Aorta (tissue), 5 donors: ENCODE measurements at places on chromosomes 4 and X. TPM values are rescaled to one million over a fixed set of nuclear protein-coding genes. Genes with fewer than 3 reads are reported as not detected.

The PITX2 gene
- total RNA-seq: not detected

The GPC4 gene
- 32.7 TPM for total RNA-seq

GRCh38 chr4:46554760-46555465, 165.0 kb upstream of the GABRA2 start:
- no peak for DNase-seq

- no peak for DNase-seq
Observed at GRCh38 chr4:86910369-86910768, 18.1 kb upstream of the C4orf36 start.

- no peak for DNase-seq
Observed at GRCh38 chrX:43375136-43375535, 281.0 kb upstream of the MAOA start.

DNA sequence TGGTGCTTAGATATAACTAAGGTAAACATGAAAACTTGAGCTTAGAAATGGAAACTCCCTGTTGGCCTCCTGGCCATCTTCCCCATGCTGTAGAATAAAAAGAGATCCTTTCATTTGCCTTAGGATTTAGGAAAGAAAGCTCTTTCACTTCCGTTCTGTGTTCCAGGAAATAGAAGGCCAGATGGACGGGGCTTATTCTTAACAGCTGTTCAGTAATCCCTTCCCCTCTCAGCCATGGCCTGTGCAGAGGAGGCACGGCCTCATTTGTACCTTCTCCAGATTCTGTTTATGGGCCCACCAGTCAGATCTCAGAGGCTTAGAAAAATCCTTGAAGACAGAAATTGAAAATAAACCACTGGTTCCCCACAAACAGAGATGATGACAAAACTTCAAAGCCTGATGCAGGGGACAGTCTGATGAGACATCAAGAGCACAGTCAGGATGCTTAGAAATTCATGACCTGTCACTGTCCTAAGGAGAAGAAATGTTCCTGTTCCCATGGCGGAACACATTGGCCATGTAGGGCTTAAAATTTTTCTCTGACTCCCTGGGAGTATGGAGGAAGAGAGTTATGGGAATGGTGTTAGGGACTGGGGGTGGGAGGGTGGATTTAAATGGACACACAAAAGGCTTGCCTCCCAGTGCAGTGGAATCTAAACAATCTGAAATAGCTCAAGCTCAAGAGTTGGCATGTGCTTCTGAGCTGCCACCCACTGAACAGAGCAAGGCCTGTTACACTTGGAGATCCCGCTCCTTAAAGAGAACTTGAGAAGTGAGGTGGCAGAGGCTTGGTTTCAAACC, 188.8 kb downstream of the SOWAHB start:
- no peak for DNase-seq

The DOK7 gene
- total RNA-seq: 9.1 TPM

GRCh38 chr4:107894138-107894603, 37.2 kb upstream of the CYP2U1 start:
- DNase-seq: no peak

DNA sequence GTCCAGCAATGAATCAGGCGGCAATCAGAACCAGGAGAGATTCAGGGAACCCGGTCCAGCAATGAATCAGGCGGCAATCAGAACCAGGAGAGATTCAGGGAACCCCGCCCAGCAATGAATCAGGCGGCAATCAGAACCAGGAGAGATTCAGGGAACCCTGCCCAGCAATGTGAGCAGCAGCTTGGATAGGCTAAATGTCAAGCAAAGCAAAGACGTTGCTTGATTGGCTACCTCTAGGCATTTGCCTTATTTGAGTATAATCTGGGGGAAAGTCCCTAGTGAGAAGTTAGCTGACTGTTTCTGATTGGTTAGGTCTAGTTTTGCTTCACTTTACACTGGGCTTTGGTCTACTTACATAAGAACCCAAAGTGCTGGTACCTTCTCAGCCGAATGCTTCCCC, 1212.2 kb upstream of the TENM3 start:
- DNase-seq: peak; percentile 42

The CSAG2 gene
- total RNA-seq: not detected

DNA sequence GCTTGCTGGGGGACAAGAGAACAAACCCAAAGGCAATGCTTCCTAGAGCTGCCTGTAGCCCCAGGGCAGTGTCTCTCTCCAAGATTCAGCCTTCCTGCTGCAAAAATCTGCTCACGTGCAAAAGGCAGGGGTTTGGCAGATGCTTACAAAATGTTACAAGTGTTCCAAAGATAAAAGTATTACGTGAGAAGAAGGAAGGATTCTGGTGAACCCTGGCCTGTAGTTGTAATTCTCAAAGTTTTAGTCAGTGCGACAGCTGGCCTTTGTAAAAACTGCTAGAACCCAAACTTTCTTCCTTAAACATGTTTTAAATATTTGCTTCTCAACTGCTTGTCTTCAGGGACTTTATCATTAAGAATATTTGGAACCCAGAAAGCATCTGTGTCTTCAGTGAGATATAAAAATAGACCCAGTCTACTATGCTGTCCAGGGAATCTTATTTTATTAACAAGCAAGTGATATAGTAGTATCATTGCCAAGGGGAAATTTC, 232.3 kb downstream of the FRMPD4 start:
- no peak for DNase-seq

The XAGE2 gene
- not detected for total RNA-seq

The CENPI gene
- 1.7 TPM for total RNA-seq

DNA sequence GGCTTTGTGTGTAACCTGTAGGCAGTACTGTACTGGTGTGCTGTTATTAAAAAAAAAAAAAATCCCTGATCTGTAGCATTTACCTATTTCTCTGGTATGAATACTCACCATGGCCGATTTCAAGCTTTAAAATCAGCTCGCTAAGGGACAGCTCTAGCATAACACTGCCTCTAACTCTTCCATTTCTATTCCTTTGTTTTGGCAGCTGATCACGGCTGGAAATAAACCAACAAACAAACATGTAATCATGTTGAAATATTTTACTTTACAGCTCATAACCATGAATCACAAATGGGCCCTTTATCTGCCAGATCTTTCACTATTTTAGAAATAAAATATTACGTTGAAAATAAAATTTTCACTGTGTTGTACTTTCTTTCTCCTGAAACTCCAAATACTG, 60.5 kb upstream of the IL15 start:
- no peak for DNase-seq

GRCh38 chr4:109967798-109968520, 55.3 kb downstream of the EGF start:
- no peak for DNase-seq

GRCh38 chr4:1795299-1796195, 2.5 kb downstream of the FGFR3 start:
- no peak for DNase-seq

- no peak for DNase-seq
Observed at GRCh38 chr4:27692158-27692557, 831.5 kb downstream of the STIM2 start.

DNA sequence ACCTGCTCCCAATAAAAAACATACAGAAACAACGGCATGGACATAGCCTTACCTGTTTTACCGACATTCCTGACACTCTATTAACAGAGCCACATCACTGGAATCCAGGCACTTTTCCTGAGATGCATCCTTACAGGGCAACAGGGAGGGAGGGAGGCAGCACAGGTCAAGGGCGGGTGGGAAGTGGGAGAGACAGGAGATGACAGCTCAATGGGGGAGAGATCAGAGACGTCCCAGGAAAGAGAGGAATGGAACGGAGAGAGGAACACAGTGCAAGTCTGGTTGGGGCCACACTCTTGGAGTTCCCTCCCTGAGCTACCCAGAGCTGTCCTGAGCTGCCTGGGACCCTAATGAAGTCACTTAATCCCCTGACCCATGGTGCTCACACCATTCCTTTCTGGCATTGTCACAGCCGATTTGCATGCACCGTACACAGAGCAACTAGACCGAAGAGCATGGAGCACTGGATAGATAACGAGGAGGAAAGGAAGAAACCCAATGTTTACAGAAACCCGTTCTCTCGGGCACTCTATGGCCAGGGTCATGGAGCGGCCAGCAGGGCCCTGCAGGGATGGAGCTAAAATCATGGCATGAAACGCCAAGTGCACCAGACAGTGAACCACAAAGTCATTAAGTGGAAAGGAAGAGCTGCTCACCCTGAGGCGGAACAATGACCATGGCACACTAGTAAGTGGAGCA, 93.1 kb downstream of the NSUN7 start:
- no peak for DNase-seq

The EVC gene
- 33.3 TPM for total RNA-seq

The PDZD4 gene
- total RNA-seq: 19.2 TPM

DNA sequence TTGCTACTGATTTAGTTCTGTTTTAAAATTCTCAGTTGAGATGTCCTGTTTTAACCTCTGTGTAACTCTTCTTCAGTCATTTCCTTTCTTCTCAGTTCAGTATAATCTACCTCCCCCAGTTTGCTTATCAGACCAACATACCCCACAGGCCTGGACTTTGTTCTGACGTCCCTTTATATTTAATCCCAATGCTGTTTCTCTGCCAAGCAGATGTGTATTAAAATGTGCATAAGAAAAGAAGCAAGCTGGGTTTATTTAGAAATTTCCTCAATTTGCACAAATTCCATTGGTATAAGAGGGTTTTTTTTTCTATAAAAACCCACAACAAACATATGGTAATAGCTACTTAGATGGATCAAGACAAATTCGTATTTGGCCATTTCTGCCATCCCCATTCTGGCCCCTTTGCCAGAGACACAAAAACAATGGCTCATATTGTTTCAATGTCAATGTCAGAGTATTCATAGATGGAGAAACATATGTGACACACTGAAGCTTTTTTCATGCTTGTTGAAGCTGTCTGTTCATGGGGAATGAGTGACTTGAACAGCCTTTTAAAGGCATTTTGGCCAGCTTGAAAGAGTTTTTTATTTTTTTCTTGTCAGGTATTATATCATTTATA, 24.5 kb downstream of the HCCS start:
- DNase-seq: no peak

The HCCS gene
- total RNA-seq: 14.0 TPM
